ENCODE measurements at places on chromosomes 2 and 18.

DNA sequence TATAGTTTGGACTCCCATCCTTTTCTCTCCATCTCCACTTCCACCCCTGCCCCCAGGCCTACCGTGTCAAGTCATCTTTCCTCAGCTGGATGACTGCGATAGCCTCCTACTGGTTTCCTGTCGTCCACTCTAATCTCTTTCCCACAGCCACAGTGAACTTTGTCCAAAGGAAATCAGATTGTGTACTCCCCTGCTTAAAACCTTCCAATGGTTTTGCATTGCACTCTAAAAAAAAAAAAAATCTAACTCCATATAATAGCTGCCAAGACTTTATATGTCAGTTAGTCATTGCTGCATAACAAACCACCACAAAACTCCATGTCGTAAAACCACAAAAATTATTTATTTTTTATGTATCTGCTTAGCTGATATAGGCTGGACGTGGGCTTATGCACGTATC is 160.2 kb upstream of the CCDC68 start:
- no peak for DNase-seq

- DNase-seq, result no peak
These were observed 109.7 kb downstream of the MSH2 start for GRCh38 chr2:47512581-47513083.

GRCh38 chr2:61460163-61460562 is 10.7 kb downstream of the USP34 start:
- no peak for DNase-seq

DNA sequence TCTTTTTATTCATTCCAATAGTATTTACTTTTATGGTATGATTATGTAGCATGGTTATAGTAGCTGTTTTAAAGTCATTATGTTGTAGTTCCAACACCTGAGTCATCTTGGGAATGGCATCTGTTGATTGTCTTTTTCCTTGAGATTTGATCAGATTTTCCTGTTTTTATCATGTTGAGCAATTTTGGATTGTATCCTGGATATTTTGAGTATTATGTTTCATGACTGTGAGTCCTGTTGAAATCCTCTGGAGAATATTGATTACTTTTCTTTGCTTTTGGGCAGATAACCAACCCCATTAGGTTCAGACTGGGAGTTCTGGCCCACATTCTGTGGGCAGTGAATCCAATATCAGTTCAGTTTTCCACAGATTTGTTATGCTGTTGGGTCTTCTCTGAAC is 163.2 kb upstream of the SPRED2 start:
- DNase-seq, result no peak

- DNase-seq, result no peak
These were observed 746 bp upstream of the IL37 start for GRCh38 chr2:112910219-112910618.

DNA sequence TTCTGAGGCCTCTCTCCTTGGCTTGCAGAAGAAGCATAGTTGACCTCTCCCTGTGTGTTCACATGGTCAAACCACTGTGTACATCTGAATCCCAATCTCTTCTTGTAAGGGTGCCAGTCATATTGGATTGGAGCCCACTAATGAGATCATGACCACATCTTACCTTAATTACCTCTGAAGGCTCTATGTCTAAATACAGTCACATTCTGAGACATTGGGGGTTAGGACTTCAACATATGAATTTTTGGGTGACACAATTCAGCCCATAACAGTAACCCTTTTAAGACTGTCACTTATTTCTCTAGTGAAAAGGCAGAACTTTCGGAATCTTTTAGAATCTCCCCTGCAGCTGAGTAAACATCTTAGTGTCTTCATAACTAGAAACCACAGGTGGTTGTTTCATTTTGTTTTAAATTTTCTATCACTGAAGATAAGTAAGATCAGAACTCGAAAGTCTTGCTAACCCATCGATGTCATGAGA is 33.3 kb downstream of the BMP10 start:
- no peak for DNase-seq

GRCh38 chr2:148721991-148722777 is 77.6 kb downstream of the EPC2 start:
- no peak for DNase-seq

GRCh38 chr2:105515581-105516415 is 116.9 kb upstream of the FHL2 start:
- no peak for DNase-seq

GRCh38 chr2:46697830-46698323 is 217.7 kb downstream of the MCFD2 start:
- DNase-seq, result no peak

- DNase-seq, result no peak
These were observed 1109.7 kb downstream of the LRP1B start for GRCh38 chr2:141021109-141021508.

DNA sequence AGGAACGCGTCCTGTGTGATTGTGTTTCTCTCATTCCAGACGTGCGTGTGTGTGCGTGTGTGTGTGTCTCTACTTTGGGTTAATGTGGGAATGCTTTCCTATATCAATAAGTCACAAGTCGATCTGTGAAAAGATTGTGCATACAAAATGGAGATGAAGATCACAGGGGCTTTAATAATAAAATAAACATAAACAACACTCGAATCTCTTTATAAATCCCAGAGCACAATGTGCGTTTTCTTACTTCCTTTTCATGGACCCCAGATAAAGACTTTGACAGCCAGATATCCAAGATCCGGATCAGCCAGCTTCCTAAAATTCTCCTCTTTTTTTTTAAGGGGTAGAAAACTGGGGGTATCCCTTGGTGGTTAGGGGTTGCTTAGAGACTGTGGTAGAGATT is 4.7 kb downstream of the PAX8 start:
- DNase-seq, result no peak
